ENCODE measurements at places on chromosomes 5 and 9.

GRCh38 chr9:20606652-20607051 is 15.6 kb downstream of the MLLT3 start:
- no peak for DNase-seq

DNA sequence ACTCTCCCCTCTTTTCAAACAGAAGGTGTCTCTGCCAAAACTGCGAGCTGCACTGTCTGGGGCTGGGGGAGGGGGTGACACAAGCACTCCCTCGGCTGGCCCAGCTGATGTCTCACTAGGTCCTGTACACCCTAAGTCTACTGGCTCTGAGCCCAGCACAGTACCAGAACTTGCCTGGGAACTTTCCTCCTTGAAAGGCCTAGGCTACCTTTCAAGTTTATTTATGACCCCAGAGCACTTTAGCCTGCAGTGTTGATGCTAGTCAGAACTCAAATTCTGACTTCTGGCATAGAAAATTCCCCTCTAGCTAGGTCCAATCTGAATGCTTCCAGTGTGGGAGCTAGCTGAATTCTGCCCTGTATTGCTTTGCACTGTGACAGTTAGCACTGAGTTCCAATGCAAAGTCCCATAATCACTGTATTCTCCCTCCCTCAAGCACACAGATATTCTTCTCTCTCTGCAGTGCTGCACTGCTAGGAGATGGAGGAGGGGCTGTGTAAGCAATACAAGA is 10.5 kb downstream of the LURAP1L start:
- no peak for DNase-seq

- DNase-seq, result no peak
Observed at GRCh38 chr9:122456123-122456522, 21.6 kb downstream of the OR1J1 start.

- no peak for DNase-seq
Observed at GRCh38 chr9:75824816-75825568, 65.5 kb upstream of the PCSK5 start.

DNA sequence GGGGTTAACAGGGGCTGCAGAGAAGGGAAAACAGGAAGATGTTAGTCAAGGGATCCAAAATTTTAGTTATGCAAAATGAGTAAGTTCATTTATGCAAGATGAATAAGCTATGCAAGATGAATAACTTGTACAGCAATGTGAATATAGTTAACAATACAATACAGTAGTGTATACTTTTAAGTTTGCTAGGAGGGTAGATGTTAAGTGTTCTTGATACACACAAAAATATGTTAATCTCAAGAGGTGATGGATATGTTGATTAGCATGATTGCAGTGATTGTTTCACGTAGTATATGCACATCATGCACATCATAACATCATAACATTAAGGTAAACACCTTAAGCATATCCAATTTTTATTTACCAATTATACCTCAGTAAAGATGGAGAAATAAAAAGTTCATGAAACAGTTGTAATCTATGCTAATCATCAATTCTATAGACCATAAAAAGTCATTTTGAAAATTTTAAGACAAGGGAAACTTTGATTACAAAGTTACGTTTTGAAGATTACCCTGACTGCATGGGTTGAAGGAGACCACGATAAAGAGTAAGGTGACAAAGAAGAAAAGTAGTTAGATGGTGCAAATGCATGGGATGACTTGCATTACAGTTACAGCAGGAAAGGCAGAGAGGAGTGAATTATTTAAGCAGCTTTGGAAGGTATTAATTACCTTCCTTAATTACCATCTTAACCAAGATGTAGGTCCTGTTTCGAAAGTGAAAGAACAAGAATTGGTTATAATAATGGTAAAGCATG is 31.4 kb downstream of the FAM174A start:
- DNase-seq, result no peak

DNA sequence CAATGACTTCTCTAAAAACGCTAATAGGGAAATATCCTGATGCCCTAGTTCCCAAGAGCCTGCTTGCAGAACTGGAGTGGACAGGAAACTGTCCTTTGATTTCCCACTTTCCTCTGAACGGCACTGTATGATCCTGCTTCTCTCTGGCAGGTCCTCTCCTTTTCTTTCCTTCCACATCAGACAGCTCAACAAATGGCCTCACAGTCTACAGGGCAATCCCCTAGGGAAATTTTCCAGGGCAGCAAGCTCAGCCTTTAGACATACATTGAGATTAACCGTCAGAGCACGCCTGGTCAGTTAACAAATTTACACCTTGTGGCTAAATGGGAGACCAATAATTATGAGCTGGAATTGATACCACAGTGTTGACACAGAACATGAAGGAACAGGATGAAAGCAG is 164.9 kb downstream of the SLC24A2 start:
- no peak for DNase-seq

DNA sequence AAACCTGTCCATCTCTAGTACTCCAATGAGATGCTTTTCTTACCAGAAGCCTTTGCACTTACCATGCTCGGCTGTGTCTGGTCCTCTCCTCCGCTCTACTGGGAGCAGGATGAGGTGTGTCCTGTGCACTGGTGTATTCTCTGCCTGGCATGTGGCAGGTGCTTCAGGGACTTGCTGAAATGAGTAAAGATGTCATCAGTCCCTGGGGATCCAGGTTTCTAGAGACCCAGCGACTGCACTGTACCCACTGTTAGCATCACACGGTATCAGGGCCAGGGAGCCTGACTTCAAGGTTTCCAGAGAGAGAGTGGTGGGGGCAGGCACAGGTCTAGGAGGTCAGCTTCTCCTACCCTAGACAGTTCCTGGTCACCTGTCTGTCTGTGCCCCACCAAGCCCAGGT is 10.5 kb downstream of the PTTG1 start:
- no peak for DNase-seq

DNA sequence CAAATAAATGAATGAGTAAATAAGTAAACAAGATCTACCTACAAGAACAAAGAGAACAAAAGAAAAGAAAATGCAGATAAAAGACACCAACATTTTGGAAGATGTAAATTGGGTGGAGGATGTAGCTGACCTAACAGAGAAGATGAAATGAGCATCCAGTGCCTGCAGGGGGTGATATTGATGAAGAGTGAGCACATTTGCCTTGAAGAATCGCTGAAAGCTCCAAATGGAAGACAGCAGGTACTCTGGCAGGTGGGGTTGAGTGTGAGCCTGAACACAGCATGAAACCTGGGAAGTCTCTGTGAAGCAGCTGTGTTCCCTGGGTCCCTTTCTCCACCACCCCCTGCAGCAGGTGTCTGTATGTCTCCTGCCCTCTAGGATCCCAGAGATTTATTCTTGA is 125.6 kb downstream of the NXNL2 start:
- DNase-seq, result no peak

GRCh38 chr9:136619742-136620440 is 42.8 kb upstream of the EGFL7 start:
- peak; percentile 49 for DNase-seq

- DNase-seq, result no peak
Observed at GRCh38 chr5:2899311-2899710, 147.8 kb upstream of the IRX2 start.
